ENCODE measurements at places on chromosomes 4 and X.

DNA sequence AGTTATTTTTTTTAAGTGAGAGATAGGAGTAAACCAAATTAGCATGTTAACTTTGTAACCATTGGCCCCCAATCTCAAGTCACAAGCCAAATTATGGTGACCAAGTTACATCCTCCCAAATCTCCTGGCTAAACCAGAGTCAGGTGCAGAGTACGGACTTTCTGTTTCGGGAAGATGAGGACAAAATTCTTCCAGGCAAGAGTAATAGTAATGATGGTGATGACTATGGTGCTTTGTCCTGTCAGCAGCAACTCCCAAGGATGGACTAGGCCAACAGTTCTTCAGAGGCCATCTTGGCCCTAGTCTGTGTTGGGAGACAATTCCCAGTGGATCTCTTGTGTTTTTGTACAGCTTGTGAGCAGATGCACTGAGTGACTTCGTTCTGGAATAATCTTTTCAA, 148.8 kb downstream of the GPC3 start:
- no peak for DNase-seq

- no peak for DNase-seq
Observed at GRCh38 chr4:175998782-175999181, 66.9 kb upstream of the WDR17 start.

GRCh38 chr4:11593576-11594116, 165.0 kb upstream of the HS3ST1 start:
- DNase-seq = no peak

DNA sequence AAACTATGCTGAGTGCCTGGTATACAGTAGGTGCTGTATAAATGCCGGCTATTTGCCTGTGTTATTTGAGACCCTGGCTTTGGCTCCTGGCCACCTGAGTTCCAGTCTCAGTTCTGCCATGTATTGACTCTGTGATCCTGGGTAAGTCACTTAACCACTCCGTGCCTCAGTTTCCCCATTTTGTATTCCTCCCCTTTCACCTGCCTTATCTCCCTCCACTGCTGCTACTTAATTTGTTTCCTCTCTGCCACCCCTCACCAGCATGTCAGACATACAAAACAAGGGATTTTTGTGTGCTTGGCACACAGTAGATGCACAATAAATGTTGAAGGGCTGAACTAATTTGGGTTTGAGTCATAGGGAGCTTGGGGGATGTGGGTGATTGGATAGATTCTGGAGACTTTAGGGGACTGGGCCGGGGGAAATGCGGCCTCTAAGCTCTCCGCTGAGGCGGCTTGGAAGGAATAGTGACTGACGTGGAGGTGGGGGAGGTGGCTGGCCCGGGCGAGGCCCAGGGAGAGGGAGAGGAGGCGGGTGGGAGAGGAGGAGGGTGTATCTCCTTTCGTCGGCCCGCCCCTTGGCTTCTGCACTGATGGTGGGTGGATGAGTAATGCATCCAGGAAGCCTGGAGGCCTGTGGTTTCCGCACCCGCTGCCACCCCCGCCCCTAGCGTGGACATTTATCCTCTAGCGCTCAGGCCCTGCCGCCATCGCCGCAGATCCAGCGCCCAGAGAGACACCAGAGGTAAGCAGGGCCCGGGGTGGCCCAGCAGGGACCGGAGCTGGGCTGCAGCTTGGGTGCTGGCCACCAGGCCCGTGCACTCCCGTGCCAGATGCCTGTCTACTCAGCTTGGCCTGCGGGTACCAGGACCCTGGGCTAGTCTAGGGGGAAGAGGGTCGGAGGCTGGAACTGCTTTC, at the start of gene TIMP1:
TIMP1 (plus strand) TSS at position 706 of the 917 bp plus-strand sequence. CDS start 980 bp downstream, outside the sequence.
- DNase-seq = peak; percentile 41

DNA sequence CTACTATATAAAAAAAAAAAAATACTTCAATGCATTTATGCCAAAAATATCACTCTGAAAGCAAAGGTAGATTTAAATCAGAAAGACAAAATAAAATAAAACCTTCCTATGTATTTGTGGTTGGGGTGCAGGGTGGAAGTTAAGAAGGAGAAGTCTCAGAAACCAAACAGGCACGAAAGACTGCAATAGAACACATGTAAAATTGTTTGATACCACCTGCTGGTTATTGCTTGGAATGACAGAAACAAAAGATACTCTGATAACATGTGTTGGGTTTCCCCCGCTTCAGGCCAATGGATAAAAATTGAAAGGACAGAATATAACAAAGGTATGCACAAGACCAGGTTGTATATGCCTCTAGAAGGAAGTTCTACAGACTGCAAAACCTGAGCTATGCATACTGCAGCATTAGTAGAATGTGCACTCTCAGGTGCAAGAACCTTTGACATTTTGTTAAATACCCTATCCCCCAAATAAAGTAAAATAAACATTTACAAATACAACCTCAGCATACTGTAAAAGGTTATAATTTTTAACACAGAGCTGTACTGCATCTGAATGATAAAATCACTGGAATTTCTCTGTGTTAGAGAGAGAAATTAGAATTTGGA, 118.8 kb downstream of the GABRA2 start:
- no peak for DNase-seq

GRCh38 chrX:150602296-150602695, 33.9 kb downstream of the MTM1 start:
- no peak for DNase-seq

GRCh38 chr4:87038837-87039615, 104.2 kb downstream of the AFF1 start:
- DNase-seq = no peak

GRCh38 chr4:122873821-122874593, 47.4 kb downstream of the FGF2 start:
- no peak for DNase-seq
